ENCODE measurements at places on chromosomes 1 and 21.

DNA sequence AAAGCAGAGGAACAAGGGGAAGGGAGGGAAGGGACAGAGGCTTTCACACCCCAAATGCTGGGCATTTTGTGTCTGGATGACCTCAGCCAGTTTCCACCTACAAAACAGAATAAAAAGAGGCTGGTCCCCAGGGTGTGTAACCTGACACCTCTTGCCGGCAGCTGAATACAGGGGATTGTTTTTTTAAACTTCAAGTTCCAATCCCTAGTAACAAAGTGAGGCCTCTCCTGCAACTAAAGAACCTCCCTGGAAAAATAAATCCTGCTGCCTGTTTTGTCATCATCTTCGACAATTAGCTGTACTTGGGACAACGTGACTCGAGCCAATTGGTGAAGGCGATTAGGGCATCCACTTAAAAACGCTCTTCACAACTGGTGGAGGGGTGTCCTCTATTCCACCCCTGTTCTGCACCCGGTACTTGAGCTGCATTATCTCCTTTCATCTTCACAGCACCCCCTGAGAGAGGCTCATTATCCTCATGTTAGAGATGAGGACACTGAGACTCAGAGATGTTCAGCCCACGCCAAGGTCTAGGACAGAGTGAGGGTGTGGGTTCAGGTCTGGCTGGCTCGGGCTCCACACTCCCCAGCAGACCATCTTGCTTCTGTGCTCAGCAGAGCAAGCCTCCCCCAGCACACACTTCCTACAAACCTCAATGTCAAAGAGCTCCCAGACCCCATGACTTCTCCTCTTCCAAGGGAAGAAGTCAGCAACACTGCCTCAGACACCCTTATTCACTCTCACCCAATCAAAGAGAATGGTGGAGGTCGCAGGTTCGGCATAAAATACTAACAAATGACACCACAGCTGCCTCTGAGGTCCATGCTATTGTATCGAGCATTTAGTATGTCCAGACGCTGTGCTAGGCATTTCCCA lies 15.2 kb downstream of the ITPKB start:
- peak; percentile 34 for DNase-seq

DNA sequence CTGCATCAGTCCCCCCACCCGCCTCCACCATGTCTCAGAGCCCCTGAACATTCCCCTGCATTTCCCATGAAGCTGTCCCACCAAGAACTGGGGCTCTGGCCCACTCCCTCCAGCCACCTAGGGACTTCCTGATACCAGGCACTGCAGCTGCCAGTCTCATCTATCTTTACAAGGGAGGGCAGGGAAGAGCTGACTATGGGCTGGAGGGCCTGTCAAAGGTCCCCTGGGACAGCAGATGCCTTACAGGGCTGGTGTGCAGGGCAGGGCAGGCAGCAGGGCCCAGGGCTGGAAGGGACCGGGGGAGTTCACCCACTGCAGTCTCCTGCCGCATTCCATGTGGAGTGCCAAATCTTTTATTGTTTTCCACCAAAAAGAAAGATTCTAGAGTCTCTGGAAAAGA lies 17.6 kb downstream of the SHISA4 start:
- no peak for DNase-seq

DNA sequence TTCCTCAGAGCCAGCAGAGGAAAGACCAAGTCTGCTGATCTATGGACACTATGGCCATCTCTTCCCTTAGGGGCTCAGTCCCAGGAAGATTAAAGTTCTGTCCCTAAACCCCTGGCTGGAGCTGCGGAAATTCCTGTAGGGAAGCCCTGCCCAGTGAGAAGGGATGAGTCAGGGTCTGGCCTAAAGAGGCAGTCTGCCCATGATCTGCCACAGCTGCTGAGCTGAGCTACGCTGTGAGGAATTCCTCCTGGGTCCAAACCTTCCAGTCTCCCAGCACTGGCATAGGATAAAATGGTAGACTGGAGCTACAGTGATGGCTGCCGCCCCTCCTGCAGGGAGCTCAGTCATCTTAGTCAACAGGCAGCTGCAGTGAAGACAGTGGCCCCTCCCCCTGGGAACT lies 213.7 kb downstream of the BRINP2 start:
- DNase-seq, result no peak

GRCh38 chr1:169750041-169750440 lies 16.2 kb upstream of the SELE start:
- DNase-seq, result no peak

- DNase-seq, result no peak
These were observed 600.6 kb upstream of the B3GALT2 start for GRCh38 chr1:193787061-193787460.

Data from AG04449 (cell line).